ELR (cell line): ENCODE measurements at places on chromosomes 13 and 19.

- peak; percentile 85 for DNase-seq
These were observed 54.8 kb upstream of the HMGB1 start for GRCh38 chr13:30520571-30520970.

- peak; percentile 39 for DNase-seq
These were observed 580 bp downstream of the AP2A1 start for GRCh38 chr19:49767381-49767780.

GRCh38 chr19:23377276-23377675 is 18.0 kb downstream of the ZNF91 start:
- DNase-seq: no peak

- DNase-seq: no peak
These were observed 1.5 kb downstream of the KLK11 start for GRCh38 chr19:51024924-51025323.

- DNase-seq: no peak
These were observed 140.6 kb downstream of the LHFPL6 start for GRCh38 chr13:39462428-39462827.

- DNase-seq: no peak
These were observed 68.3 kb upstream of the UBAC2 start for GRCh38 chr13:99132295-99132835.

- DNase-seq: no peak
These were observed 4.7 kb upstream of the ZNF813 start for GRCh38 chr19:53462861-53463260.
